Activated T-helper 17 cell treated with anti-CD3 and anti-CD28 coated beads, Interleukin-2, amount 50 U/mL, for 72 hours (primary cell): ENCODE measurements at places on chromosomes 4 and X.

DNA sequence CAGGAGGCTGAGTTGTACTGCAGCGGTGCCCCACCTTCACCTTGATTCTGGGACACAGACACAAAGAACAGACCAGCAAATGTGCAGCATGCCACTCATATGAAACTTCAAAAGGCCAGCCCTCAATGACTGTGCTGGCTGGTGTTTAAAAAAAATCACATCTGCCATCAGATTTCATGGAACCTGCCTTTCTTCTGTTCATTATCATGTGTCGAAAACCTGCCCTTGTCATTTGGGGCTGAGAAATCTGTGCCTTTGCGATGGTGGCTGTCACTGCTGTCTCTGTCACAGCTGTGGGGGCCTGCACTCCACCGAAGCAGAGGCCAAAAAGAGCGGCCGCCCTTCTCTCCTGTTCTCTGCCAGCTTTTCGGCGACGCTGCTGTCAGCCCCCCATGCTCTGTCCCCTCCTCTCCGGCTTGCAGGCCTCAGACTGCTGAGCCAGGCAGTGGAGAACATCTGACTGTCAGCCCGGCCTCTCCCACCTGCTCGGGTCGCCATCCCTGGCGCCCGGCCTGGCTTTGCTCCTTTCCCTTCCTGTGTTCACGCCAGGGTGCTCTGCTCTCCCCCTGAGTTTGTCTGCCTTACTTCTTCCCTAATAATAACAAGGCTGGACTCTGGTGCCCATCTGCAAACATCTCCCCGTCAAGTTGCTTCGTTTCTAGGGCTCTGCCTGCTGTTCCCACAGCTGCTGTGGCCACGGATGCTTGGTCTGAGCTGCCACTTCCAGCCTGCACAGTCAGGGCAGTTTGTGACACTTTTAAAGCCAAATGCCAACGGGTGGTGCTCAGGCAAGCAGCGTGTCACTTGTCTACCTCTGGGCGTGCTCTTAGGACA is 355.2 kb downstream of the UNC5C start:
- ATAC-seq = no peak

DNA sequence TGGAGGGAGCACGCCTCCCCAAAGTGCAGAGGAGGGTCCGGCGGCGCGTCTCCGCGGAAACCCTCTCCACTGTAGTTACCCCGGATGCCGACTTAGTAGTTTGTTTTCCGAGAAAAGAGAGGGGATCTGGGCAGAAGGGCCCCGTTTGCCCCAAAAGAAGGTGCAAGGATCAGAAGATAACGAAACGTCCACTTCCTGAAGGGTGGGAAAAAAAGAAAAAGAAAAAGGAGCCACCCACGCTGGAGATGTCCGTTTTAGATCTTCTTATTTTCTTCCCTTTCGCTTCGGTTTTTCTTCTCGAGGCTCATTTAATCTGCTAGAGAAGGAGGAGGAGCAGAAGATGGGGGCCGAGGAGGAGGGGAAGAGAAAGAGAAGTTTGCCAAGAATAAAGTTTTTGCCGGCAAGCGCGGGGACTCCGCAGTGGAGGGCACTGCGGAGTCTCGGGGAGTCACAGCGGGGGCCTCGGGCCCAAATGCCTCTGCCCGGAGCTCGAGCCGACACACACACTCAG is 517 bp downstream of the LEF1 start:
- no peak for ATAC-seq

DNA sequence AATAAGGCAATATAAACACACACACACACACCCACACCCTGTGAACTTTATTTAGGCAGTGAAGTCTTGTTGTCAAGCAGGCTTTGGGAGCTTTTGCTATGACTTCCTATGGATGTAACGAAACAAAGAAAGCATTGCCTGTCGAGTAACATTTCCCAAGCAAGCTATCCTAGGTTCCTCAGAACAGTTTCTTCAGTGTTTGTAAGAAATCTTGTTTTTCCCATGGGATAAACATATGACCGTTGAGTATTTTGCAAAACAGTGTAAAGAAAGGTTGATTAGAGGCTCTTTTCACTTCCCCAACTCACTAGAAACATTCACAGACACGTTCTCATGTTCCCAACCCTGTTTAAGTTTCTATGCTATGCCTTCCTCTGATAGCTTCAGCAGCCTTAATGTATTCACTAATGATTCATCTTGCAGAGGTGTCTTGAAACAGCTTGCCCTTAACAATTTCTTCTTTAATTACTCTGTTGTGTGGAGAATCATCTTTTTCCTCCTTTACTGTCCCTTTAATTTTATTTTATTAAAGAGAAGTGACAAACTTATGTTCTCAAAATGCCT is 1947.1 kb upstream of the TENM3 start:
- no peak for ATAC-seq

DNA sequence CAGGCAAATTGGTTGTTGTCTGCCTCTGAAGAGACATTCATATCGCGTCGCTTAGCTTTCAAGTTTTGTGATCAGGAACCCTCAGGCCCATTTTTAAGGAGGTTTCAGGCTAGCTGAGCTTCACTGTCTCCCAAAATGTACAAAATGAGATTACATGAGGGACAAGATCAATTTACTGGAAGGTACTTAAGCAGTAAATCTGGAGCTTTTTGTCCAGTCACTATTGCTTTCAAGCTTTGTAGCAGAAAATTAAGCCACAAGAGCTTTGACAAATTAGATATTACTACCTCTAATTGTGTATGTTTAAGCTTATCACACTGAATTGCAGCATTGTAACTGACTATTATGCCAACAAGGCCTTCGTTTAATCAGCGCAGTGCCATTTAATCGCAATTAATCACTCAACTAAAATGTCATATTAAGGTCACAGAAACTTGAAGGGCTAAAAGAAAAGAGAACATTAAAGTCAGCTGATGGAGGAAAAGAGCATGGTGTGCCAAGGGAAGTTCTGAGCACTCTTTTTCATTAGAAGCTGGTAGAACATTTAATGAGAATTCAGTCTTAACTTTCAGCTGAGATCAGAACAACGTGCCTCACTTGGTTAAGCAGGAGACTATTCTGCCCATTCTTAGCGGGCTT is 353.0 kb downstream of the FBXO8 start:
- ATAC-seq = no peak

- no peak for ATAC-seq
Measured at GRCh38 chrX:9482408-9482807, 17.6 kb downstream of the TBL1X start.

GRCh38 chr4:2930758-2931511 is 32.3 kb downstream of the NOP14 start:
- ATAC-seq = no peak

DNA sequence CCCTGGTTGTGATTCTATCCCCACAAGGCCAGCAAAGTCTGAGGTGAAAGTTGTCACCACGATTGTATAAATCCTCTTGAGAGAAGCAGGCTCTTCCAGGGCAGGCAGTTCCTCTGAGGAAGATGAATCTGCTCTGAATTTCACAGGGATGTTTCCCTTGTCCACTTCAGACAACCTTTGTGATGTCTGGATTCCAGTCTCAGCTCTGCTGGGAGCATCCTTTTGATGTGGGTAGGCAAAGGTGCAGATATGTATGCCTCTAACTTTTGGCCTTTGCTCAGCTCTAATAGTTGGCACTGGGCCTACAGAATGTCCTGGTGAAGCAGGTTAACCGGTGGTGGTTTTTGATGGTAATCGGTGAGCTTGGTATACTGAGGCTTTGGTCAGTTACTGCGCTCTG is 50.6 kb upstream of the WDR1 start:
- ATAC-seq = no peak

DNA sequence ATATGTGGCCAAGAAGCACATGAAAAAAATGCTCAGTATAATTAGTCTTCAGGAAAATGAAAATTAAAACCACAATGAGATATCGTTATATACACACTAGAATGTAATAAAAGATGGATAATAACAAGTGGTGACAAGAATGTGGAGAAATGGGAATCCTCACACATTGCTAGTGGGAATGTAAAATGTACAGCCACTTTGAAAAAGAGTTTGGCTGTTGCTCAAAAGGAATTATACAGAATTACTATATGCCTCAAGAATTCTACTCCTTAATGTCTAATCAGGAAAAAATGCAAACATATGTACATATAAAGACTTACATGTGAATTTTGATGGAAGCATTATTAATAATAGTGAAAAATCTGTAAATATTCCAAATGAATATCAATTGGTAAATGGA is 102.2 kb downstream of the SPCS3 start:
- ATAC-seq = no peak

- peak; percentile 36 for ATAC-seq
Measured at GRCh38 chrX:54920610-54921426, at the start of gene TRO. Gene TRO (plus strand): TSS chrX:54920824. CDS start chrX:54922247, 1,423 bp downstream.

- no peak for ATAC-seq
Measured at GRCh38 chr4:156512622-156513021, 459.0 kb downstream of the PDGFC start.

- no peak for ATAC-seq
Measured at GRCh38 chr4:41150401-41150800, 63.9 kb downstream of the APBB2 start.

- ATAC-seq = no peak
Measured at GRCh38 chrX:103729015-103729414, 18.3 kb downstream of the TMEM31 start.

- no peak for ATAC-seq
Measured at GRCh38 chr4:46506876-46507275, 116.9 kb upstream of the GABRA2 start.

DNA sequence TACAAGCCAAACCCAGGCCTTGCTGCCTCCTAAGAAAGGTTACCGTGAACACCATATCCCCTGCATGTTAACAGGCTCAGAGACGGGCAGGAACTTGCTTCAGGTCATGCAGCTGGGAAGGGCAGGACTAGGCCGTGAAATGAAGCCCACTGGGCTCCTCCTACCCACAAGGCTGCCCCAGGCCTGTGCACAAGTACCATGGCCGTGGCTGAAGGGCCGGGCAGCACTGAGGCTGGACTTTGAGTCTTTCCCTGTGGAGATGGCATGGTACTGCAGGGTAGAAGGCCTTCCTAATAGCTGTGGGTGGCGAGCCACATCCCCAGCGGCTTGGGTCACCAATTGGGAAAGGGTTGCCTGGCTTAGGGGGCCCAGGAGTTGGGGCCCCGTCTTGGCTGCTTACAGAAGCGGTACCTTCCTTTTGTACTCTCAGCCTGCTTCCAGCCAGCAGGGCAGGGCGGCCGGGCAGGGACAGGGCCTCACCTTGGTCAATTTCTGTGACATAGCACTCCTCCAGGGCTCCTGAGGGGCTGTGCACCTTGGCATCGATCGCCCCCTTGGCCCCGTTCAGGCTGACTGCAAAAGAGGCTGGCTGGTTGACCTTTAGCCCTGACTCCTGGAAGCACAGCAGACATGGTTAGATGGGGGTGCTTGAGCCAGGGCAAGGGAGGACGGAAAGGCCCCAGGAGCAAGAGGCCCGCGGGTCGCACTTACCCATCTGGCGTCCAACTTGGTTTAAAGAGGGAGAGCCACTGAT is 23.8 kb downstream of the FLNA start:
- no peak for ATAC-seq

DNA sequence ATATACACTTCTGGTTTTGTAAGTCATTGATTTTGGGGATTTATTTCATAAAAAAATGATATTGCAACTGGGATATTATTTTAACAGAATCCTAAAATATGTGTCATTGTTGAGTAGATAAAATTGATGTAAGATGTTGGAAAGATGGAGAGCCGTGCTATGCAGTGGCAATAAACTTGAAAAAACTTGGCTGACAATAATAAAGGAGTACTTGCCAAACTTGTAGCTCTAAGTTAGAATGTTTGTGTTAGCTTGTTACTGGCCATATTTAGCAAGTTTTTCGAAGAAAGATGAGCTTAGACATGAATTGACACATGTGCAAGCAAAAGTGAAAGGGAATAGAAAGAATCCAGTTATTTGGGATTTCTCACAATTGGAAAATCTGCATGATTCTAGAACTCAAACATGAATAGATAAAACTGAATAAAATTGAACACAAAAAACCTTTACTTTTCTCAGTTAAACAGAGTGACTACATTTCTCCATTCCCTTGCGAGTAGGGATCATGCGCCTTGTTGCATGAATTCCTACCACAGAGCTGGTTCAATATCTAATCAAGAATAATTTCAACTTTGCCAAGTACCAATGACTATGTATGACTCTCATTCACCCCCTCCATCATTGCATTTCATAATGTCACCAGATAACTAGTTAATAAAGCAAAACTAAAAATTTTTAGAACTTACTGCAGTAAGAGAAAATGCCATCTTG is 327.8 kb downstream of the CAMK2D start:
- no peak for ATAC-seq

DNA sequence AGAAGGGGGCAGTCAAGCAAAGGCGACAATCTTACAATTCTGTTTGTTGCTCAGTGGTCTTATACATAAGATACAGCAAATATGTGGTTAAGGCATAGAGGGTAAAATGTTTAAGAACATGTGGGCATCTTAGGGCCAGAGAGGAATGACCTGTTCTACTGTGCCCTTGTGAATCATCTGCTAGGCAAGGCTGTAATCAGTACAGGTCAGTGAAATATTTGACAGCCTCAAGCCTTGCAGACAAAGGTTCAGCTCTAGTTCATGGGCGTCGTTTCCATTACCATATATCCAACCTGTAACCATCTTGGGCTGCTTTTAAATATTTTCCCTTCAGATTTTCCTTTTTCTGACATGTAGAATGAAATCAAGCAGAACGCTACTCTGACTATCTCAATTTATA is 37.3 kb downstream of the AGA start:
- no peak for ATAC-seq

GRCh38 chrX:37722595-37722994 is 37.0 kb downstream of the XK start:
- ATAC-seq = no peak

DNA sequence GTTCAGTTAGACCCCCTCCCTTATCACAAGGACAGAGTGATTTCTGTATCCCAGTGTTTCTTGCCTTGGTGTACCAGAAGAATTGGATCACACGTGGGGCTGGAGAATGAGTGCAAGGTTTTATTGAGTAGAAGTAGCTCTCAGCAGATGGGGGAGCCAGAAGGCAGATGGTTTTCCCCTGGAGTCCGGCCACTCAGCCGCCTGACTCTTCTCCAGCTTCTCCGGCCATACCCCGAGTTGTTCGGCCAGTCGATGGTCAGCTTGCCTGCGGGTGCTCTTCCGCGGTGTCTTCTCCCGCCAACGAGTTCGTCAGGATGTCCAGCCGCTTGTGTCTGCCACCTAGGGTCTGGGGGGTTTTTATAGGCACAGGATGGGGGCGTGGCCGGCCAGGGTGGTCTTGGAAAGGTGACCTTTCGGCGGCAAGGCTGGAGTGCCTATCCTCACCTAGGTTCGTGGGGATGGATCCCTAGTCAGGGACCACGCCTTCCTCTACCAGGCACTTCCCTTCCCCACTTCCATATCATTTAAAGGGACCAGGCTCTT is 14.5 kb downstream of the GAB1 start:
- ATAC-seq = no peak

GRCh38 chr4:1242506-1243450 is 6.2 kb downstream of the CTBP1 start:
- ATAC-seq = no peak

DNA sequence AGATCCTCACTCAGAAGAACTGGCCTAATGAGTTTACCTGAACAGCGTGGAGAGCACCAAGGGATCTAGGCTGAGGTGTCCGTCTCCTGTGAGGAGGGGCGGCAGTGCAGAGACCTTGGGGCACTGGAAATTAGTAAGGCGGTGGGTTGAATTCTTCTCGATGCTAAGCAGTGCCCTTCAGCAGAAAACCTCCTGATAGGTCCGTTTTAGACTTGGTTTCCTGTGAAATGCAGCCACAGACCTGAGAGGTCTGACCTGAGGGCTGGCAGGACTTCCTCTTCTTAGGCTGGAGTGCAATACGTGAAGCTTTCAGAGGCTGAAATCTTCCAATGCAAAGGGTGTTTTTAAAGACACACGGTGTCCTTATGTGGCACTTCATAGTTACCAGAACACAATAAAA is at the start of gene CLNK:
TSS of gene CLNK (minus strand) at position 138 of the 400 bp plus-strand sequence. CDS start 16,899 bp downstream, outside the sequence.
- ATAC-seq = no peak
